Esophagus mucosa (tissue), 1 donor: ENCODE measurements at places on chromosomes 12 and 14.

GRCh38 chr12:127770118-127770517, 496.9 kb upstream of the TMEM132C start:
- no peak for ATAC-seq

DNA sequence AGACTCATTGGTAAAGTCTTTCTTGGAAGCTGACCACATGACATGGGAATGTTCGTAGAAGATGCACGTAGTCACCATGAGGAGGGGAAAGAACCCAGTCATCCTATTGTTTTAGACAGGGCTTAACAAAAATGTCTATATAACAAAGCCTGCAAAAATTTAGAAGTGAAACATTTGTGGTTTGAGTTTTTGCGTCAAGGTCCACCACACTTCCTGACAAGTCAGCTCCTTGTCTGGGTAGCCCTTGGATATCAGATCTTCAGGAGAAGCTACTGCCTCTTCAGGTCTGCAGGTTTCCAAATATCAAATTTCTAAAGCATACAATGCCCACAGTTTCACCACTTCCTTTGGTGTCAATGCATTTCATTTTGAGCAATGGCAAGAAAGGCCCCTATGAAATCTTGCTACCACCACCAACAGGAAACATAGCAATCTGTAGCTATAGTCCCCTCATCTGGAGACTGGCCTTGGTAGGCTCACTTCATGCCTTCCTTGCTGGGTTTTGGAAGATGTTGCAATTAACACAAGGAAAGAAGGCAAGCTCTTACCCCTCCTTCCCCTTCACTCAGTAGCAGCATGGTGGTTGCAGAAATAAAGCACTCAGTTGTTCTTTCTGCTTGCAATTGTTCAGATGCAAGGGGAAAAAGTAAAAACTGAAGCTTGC, 235.2 kb downstream of the PCNX1 start:
- ATAC-seq = no peak

DNA sequence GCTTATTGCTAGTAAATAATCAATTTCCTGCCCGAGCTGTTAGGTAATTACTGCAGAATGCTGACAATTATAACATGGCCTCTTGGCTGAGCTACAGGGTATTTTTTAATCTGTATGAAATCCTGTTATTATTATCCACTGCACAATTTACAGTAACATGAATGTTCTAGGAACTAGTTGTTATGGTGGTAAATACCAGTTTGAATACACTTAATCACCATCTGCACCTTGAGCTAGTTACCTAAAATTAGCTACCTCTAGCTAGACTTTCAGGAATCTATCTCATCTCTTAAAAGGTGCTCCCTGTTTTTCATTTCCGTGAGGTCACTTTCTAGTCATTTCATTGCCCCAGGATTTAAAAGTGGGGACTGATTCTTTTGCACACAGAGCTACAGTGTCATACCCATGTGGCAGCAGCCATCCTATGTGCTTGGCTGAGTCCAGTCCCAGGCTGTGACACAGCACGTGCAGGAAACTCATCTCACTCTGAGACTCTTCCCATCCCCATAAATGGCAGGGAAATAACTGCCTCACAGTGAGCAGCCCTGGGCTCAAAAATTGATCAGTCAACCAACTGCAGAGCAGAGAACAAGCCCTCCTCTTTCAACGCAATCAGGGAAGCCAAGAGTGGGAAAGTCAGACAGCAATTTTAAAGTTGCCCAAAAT, 37.6 kb downstream of the DCP1B start:
- no peak for ATAC-seq

DNA sequence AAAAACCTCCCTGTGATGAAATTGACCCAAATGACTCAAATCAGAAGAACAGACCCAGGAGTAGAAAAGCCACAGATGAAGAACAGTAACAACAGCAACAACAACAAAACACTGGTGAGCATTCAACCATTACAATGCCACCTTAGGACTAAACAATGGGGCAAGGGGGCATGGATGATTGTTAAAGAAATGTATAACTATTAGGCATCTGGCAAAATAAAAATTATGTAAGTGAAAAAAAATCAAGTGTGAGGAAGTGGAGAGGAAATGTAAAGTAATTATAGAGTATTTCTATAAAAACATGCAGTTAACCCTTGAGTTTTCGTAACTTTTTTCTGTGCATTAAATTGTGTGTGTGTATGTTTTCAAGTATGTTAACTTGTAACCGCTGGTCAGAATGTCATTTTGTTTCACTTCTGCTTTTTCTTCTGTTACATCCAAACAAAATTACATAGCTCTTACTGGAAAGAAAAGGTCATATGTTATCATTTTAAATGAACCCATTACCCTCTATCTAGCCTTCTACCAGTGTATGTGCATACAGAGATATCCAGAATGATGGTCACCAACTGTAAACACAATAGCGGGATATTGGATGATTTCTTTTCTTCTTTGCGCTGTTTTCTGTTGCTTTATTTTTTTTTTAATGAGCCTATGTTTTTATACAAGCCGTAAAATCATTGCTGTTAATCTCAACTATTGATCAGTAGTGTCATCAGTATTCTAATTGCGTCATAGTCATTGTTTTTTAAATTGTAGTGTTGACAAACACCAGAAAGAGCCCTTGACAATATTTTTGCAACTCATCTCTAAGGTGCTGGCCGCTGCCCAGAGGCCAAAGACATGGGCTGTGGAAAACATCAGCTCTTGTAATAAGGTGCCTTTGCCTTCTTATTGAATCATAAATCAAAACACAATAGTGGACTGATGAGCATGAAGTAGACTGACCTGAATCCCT, 170.6 kb downstream of the CRADD start:
- no peak for ATAC-seq

GRCh38 chr12:94263905-94264561, 115.7 kb downstream of the PLXNC1 start:
- no peak for ATAC-seq

DNA sequence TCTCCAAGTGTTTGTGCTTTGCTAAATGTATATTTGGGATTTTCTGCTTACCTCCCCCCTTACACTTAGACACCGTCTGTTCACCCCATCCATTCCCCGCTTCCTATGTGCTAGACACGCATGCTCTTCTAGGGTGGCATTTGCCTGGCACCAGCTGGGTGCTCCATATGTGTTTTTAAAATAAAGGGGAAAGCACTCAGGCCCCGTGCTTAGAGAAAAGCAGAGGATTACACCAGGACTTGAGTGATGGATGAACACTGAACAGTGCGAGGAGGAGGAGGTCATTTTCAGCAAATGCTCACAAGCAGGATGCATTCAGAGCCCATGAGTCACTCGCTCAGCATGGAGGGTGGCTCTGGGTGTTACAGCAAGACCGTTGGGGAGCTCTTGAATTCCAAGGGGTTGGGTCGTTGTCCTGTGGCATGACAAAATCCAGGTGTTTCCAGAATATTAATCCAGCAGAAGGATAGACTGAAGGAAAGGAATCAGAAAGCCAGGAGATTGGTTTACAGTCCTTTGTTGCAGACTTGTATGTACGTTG, 2.9 kb upstream of the BDKRB1 start:
- ATAC-seq = peak; percentile 55

DNA sequence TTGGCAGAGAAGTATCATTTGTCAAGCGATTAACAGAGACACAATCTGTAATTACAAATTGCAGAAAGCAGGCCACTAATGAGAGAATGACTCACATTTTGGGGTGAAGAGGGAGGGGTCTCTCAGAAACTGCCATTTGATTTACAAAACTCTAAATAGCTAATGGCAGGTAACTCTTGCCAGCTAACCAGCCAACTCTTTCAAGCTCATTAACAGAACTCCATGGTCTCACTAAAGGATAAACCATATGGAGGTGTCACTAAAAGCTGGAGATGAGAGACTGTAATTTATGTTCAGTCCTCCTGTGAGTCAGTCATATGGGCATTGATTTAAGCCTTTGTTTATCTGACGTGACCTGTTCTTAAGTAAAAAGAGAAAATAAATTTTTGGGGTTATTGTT, 336.4 kb downstream of the FOXG1 start:
- ATAC-seq = no peak

DNA sequence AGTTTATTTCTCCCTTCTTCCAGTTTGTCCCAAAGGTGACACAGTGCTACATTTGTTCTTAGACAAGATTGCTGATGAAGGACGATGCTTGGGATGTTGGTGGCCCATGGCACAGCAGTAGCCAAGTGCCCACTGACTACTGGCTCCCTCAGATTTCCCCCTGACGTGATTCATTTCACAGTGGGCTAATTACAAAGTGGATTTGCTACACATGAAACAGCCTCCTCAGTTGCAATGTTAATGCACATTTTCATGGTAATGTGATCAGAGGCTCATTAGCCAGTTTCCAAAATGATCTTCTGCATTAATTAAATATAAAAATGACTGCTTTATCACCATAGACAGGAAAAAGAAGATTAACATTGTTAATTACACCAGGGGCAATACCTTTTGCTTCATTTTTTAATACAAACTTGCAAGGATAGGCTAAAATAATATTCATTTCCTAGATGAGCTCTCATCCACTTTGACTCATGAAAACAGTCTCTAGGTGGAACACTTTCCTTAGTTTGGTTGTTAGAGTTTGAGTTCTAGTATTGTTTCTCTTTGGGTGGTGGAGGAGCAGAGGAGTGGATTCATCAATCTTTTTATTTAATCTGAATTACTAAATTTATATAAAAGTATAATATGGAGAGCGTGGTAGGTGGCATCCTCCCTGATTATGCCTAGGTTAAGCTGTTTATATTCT, 250.9 kb downstream of the PDZRN4 start:
- no peak for ATAC-seq

DNA sequence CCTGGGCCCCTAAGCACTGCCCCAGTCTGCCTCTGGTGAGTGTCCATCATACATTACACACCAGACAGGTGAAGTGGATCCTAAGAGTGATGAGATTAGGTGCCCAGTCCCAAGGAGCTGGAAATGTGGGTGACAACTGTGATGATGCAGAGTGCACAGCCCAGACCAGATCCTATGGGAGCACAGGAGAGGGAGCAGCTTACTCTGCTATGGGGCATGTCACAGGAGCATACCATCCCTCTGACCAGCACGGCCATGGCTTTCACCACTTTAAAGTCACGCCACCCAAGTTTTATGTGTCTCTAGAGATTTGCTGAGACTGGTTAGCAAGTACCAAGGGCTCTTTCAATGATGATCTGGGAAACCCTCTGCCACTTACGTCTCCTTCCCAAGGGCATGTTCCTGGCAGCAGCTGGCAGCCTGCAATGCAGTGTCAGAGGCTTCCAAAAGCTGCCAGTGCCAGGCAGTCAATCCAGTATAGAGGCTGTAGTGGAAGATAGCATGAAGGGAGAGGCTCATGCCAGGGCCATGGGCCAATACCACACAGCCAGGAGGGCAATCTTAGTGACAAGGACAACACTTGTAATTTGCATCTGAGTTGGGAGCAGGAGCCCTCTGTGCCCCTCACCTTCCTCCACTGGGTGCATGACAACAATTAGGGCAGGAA, 40.2 kb downstream of the STAB2 start:
- no peak for ATAC-seq

GRCh38 chr12:3816266-3816665, 56.9 kb downstream of the PARP11 start:
- ATAC-seq = no peak

- ATAC-seq = no peak
Measured at GRCh38 chr14:95663226-95663797, 22.9 kb upstream of the TCL1B start.

DNA sequence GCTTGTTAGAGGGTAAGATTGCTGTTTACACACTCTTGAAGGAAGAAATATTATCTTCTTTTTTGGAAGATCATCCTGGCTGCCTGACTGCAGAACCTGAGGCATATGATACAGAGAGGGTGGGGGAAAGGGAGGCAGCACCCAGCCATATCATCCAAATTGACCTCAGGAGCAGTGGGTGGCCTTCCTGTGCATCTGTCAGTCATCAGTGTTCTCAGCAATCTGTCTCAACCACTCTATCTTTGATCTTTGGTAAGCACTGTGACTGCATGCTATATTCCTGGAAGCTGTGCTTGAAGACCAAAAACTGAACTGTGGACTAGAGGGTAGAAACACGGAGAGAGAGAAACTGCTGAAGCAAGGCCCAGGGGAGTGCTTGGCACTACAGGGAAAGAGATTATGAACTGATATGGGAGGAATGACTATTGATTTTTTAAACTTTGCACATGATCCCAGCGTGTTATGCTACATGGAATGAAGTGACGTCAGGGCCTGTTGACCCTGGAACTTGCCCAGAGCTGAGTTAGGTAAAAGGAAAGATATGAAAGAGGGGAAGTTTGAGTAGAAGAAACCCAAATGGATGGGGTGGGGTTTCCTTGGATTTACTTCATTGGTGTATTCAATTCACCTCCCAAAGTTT, 171.5 kb downstream of the ASCL1 start:
- ATAC-seq = no peak

DNA sequence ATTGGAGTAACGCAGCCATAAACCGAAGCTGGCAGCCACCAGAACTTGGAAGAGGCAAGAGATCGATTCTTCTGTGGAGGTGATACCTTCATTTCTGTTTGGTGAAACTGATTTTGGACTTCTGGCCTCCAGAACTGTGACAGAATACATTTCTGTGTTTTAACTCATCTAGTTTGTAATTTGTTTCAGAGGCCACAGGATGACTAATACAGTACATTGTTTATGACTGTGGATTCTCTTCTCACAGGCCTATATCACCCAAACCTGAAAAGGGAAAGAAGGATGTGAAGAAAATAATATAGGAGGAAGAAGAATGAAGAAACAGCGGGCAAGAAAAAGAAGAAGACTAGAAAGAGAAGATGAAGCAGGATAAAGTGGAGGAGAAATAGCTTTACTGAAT, 263.8 kb upstream of the DIO2 start:
- no peak for ATAC-seq

DNA sequence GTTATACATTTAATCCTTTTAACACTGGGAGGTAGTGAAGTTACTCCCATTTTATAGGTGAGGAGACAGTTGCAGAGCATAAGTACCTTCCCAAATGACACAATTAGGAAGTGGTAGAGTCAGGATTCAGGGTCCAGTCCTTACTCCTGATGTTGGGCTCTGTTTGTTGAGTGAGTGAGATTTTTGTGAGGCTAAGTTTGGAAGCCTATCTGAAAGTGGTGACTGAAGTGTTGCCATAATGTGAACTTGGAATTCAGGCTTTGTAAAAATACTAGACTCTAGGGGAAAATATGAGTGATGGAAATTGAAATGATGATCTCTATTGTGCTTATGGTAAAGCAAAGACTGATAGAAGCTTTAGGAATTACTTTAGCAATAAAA, 2.2 kb downstream of the NUDT4 start:
- ATAC-seq = no peak

DNA sequence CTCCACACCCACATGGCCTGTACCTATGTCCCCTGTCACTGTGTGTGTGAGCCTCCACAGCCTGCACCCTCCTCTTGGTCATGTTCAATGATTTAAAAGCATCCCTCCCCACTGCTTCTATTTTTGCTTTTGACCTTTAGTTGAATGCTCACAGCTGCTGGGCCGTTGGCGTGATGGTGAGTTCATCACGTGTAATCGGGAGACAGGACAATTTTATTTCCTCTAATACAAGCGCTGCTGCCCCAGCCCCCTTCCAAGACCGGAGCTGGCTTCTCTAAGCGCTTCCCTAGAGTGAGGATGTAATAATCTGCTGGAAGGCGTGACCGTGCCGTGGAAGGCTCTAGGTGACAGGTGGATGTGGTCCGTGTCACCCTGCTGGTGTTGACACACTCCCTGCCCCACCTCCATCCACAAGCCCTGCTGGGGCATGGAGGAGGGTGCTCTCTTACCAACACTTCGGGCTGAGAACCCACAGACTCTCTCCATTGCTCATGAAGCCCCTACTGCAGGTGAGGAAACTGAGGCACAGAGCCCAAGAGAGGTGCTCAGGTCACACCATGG, 25.4 kb downstream of the CCDC85C start:
- peak; percentile 30 for ATAC-seq

GRCh38 chr12:94267921-94268471, 119.6 kb downstream of the PLXNC1 start:
- no peak for ATAC-seq
